Stimulated activated CD4-positive, alpha-beta T cell treated with anti-CD3 and anti-CD28 coated beads, Interleukin-15, amount 100 ng/mL, for 1 hour (primary cell): ENCODE measurements at places on chromosomes 12 and 14.

- no peak for DNase-seq
Observed at GRCh38 chr12:111942557-111942956, 70.4 kb downstream of the TMEM116 start.

GRCh38 chr14:103521438-103521950 is 1.1 kb downstream of the CKB start:
- DNase-seq, result no peak

GRCh38 chr14:45060551-45060950 is 23.4 kb upstream of the PRPF39 start:
- no peak for DNase-seq

GRCh38 chr12:84813780-84814663 is 98.6 kb downstream of the SLC6A15 start:
- no peak for DNase-seq

- DNase-seq, result no peak
Observed at GRCh38 chr12:132837693-132838409, 9.2 kb upstream of the GOLGA3 start.

- no peak for DNase-seq
Observed at GRCh38 chr12:123571343-123571813, 13.0 kb upstream of the TMED2 start.

DNA sequence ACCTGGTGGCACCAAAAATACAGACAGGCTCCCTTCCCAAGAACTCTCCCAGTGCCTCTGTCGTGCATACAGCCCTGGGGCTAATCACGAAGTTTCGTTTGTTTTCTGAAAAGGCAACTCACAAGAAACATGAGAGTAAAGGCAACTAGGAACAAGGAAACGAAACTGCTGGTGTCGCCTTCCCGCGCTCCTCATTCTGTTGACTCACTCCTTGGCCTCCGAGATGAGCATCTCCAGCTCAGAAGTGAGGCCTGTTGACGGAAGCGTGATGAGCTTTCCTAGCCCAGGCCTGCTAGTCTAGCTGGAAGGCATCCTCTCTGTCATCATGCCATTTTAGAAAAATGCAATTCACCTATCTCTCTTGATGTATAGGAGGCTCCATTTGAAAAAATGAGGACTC is 50.5 kb downstream of the TTC9 start:
- no peak for DNase-seq

DNA sequence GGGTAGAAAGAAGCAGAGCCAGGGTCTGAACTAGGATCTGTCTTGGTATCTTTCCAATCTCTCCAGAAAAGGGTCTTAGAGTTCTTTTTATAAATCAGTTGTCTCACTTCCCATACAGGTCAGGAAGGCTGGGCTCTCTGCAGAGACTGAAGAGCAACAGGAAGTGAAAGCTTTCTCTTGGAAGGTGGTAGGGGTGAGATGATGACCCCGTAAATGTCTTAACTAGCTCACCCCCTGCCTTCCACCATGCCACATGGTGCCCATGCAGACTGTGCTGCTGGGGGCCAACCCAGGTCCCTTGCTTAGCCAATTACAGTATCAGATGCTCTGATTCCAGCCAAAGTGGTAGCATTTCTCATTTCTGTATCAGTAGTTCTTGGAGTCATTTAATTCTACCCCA is 17.6 kb upstream of the RASSF8 start:
- no peak for DNase-seq

GRCh38 chr12:92136026-92136730 is 9.5 kb downstream of the BTG1 start:
- no peak for DNase-seq

DNA sequence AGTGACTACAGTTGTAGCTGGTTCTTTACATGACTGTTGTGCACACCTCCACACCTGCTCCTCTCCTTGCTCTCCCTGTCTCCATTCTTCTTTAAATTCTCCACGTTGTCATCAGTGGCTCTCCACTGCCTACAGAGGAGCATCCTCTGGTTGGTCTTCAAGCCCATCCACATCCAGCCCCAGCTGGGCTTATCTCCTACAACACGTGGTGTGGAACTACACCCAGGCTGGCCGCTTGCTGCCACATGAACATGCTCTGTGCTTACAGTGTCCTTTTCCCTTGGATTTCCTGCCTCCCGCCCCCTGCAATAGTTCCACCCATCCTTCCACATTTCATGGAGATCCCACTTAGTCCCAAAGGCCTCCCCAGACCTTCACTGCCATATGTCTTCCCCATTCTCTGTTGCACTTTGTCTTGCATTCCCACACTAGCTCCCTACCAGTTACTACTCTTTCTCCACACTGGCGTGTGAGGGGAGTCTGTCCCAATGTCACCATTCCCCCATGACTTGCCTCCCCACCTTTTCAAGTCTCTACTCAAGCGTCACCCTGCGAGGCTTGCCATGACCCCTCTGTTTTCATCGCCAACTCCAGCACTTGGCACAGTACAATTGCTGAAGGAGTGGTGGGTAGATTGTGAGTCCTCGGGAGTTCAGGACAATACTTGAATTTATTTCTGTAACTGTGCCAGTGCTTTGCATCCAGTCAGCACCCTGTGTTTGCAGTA is 9.8 kb upstream of the MCRS1 start:
- no peak for DNase-seq

GRCh38 chr12:105706321-105706972 is 376.0 kb downstream of the C12orf75 start:
- DNase-seq, result no peak

DNA sequence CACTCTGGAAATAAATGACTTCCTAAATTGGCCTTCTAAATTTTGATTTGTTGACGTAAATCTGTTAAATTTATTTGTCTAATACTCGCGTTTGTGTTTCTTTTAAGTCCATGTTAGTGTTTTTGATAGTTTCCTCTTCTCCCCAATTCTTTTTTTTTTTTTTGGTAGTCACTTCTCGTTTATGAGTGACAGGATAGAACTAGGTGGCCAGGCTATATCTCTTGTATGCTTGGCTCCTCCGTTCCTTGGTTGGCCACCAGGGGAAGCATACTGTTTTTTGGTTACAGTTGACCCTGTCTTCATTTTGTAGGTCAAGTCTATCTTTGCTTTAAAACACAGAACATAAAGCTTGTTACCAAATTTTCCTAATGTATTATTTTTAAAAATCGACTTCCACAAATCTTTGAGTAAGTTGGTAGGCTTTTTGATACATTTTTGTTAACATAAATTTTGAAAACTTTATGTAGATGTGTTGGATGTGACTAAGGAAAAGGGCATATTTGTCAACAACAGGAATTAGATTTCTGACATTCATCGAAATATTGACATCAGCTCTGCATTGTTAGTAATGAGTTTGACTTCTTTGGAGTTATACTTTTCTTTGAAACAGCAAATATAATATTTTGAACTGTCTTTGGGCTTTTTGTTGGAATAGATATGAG is 2.2 kb downstream of the RCOR1 start:
- DNase-seq, result peak; percentile 8

GRCh38 chr14:69720912-69721311 is 46.0 kb upstream of the SRSF5 start:
- DNase-seq, result no peak

- DNase-seq, result no peak
Observed at GRCh38 chr14:105092171-105093037, 27.2 kb upstream of the GPR132 start.

- DNase-seq, result no peak
Observed at GRCh38 chr14:75561013-75561432, 17.4 kb upstream of the FLVCR2 start.

DNA sequence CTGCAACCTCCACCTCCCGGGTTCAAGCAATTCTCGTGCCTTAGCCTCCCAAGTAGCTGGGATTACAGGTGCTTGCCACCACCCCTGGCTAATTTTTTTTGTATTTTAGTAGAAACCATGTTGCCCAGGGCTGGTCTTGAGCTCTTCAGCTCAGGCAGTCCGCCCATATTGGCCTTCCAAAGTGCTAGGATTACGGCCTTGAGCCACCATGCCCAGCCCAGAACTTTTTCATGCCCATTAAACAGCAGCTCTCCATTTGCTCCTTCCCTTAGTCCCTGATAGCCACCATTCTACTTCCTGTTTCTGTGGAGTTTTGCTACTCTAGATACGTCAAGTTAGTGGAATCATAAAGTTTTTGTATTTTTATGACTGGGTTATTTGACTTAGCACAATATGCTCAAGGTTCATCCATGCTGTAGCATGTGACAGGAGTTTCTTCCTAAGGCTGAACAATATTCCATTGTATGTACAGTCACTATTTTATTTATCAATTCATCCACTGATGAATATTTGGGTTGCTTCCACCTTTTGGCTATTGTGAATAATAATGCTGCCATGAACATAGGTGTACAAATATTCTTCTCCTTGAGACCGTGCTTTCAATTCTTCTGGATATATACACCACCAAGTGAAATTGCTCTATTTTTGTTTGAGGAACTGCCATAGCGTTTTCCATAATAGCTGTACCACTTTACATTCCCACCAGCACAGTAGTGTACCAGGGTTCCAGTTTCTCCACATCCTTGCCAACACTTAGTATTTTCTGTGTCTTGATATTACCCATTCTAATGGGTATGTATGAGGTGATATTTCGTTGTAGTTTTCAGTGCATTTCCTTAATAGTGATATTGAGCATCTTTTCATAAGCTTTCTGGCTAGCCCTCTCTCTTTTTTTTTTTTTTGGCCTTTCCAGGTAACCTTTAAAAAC is 15.0 kb downstream of the ATF1 start:
- no peak for DNase-seq

GRCh38 chr14:60331201-60332045 is 82.4 kb downstream of the PPM1A start:
- DNase-seq, result peak; percentile 42

DNA sequence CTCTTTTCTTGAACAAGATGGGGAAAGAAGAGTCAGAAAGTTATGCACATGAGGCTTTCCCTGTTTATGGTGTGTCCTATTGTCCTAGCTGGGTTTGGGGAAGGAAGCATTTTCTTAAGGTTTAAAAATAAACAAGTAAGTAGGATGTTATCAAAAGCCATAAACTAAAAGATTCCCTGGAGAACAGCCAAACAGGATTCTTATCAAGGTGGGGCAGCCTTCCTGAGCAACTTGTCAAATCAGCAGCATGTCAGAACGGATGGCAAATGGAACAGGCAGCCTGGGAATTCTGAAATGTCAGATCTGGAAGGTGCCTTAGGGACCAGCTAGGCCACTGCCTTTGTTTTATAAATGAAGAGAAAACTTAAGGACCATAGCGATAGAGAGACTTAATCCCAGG is 152.2 kb upstream of the RGS6 start:
- no peak for DNase-seq
